AG09319 (cell line): ENCODE measurements at places on chromosomes 2 and 18.

GRCh38 chr2:214395040-214395439 lies 15.8 kb upstream of the VWC2L start:
- DNase-seq, result no peak

- DNase-seq, result no peak
Measured at GRCh38 chr2:206886696-206887095, 52.6 kb upstream of the CPO start.

- no peak for DNase-seq
Measured at GRCh38 chr18:41999751-42000150, 44.7 kb downstream of the PIK3C3 start.

GRCh38 chr2:23520256-23520655 lies 135.3 kb downstream of the KLHL29 start:
- DNase-seq, result no peak

GRCh38 chr2:232239951-232240681 lies 138.4 kb upstream of the ALPP start:
- DNase-seq, result no peak

DNA sequence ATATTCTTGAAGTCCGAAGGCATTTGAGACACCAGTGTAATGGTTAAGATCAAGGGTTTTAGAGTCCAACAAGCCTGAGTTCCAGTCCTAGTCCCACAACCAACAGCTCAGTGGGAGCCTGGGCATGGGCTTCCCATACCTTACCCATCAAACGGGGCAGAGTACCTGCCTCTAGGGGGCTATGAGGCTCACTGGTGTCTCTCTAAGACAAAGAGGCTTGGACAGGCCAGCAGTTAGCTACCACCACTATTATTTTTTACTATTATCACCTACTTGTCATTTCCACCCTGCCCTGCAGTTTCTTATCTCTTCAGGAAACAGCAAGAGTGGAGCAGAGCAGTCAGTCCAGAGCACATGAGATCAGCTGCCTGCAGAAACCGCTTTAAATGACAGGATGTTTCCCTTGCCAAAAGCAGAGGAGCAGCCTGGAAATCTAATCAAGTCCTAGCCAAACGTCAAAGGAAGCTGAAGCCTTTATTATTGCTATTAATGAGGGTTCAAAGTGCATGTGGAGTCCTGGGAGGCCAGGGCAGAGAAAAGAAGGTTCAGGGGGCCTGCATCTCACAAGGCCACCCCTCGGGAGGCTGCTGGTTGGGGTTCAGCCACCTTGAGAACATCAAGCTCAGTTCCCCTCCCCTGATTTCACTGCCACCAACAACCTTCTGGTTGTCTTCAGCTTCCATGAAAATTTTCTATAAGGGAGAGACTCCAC lies 66.6 kb downstream of the STPG4 start:
- DNase-seq, result no peak

DNA sequence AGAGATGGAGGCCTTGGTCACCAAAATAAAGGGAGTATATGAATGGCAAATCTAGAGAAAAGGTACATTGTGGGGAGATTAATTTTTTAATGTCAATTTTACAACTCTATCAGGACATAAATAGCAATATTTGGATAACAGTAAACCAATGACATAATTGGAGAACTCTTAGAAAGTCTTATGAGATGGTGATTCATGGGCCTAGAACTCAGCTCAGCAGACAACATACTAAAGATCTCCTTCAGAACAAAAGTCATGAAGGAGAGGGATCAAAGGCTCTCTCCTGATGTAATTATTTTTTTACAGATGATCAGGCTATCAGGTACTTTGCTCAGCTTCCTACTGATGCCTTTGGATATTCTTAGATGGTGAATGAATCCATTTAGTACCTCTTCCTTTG lies 90.0 kb downstream of the CRACDL start:
- DNase-seq, result no peak

DNA sequence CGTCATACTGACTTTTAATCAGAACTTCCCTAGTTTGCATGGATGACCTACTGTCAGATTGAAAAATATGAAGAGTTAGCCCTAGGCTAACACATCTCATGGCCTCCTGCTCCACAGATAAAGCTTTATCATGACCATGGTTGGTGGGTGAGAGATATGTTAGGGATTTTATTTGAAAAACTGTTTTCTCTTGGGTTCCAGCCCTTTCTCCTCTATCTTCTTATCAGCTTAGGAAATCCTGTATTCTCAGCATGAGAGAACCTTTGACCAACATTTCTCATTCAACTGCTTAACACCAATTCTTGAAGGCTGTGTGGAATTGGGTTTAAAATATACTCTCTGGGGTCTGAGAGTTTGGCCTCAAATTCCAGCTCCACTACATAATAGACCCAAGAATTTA lies 1407.0 kb upstream of the CELF4 start:
- no peak for DNase-seq

- no peak for DNase-seq
Measured at GRCh38 chr2:208266553-208266893, 468 bp downstream of the PIKFYVE start.

GRCh38 chr18:31711365-31712172 lies 27.2 kb upstream of the B4GALT6 start:
- DNase-seq, result no peak
